ENCODE measurements at places on chromosomes 2 and 18. TPM values are rescaled to one million over a fixed set of nuclear protein-coding genes. Genes with fewer than 3 reads are reported as not detected.

- DNase-seq, result no peak
Measured at GRCh38 chr2:32900246-32900973, 46.3 kb upstream of the LTBP1 start.

ABCG5 gene
- total RNA-seq, result not detected

- DNase-seq, result no peak
Measured at GRCh38 chr2:157261199-157261782, 3.8 kb downstream of the GALNT5 start.

- no peak for DNase-seq
Measured at GRCh38 chr2:224156436-224156835, 117.3 kb upstream of the SERPINE2 start.

- DNase-seq, result no peak
Measured at GRCh38 chr2:15986068-15986560, 45.8 kb downstream of the MYCN start.

TUBA4B gene
- not detected for total RNA-seq

ANKRD53 gene
- total RNA-seq, result 17.6 TPM

DNA sequence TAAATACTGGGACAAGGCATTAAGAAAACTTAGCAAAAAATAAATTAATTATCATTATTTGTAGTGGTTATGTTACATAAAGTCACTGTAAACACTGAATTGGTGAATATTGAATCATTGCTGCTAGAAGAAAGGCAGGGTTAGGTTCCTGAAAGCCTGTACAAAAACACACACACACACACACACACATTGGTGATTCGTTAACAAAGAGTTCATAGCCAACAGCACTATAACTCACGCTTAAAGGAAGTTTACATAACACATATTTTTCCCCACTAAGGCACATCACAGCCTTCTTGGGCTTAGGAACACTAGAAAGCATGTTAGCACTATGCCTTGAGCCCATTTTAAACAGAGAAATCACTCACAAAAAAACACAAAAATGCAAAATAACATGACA, 690.0 kb upstream of the PIK3C3 start:
- DNase-seq, result no peak

DYNAP gene
- total RNA-seq, result not detected

GRCh38 chr2:74728842-74729241, 74.8 kb downstream of the SEMA4F start:
- DNase-seq, result no peak

UGT1A7 gene
- 0.80 TPM for total RNA-seq

MAIP1 gene
- total RNA-seq, result 19.3 TPM

GRCh38 chr2:71460595-71461303, 7.4 kb downstream of the DYSF start:
- no peak for DNase-seq

GRCh38 chr18:59617468-59617932, 79.7 kb downstream of the CCBE1 start:
- DNase-seq, result no peak

RAPGEF4 gene
- 10.4 TPM for total RNA-seq

IL37 gene
- total RNA-seq, result not detected

DNA sequence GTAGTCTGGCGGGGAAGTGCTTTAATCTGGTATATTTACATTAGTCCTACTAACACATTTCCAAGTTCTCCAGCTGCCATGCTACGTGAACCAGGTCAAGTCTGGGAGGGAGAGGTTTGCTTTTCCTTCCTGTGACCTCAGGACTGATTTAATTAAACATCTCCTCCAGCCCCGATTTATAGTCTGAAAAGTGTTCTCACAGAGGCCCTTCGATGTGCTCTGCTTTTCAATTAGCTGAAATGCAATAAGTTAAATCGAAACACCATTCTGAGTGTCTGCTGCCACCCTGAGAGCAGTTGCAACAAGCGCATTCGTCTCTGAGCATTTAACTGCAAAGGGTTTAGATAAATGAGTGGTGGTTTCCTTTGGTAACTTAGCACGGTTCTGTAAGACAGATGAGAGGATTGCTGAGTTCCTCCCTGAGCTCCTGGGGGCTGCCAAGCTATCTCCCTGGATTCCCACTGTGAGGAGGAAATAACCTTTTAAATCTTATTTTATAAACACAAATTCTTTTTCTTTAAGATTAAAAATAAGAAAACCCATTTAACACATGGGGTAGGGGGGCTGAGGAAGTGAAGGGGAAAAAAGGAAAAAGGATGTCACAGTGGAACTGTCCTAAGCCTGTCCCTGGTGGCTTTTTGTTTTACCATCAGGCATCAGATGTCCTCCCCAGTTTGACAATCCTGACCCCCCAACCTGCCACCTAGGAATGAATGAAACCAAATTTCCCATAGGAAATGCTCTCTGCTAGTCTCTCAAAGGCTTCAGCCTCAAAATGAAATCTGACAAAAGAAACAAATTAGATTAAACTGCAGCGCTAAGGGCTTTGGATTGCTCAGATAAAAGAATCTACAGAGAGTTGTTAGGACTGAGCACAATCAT, 56.5 kb upstream of the CREB1 start:
- DNase-seq, result no peak

SLC9A2 gene
- total RNA-seq, result not detected

- DNase-seq, result no peak
Measured at GRCh38 chr2:43464590-43464989, 131.2 kb downstream of the THADA start.

DYSF gene
- 54.1 TPM for total RNA-seq

DNA sequence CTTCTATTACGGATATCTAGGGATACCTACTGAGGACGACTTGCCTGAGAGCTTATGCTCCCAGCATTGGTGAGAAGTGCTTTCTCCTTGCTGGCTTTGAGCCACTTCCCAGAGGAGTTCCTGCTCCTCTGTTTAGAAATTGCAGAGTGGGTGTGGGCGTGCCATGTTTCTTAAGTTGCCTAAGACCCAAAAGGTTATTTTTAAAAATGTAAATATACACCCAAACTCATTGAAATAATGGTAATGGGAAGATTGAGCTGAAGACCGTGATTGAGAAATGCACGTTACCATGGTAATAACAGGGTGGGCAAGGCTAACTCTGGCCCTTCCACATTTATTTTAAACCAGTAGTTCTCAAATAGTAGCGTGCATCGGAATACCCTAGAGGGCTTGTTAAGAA, 17.2 kb upstream of the TMEM200C start:
- no peak for DNase-seq

GRCh38 chr2:187875261-187876141, 321.3 kb upstream of the TFPI start:
- no peak for DNase-seq

GRCh38 chr2:227472265-227473121, 537 bp downstream of the AGFG1 start:
- no peak for DNase-seq

CCDC148 gene
- 0.35 TPM for total RNA-seq

ALPP gene
- total RNA-seq, result not detected

B3GNT7 gene
- total RNA-seq, result 3.9 TPM

DNA sequence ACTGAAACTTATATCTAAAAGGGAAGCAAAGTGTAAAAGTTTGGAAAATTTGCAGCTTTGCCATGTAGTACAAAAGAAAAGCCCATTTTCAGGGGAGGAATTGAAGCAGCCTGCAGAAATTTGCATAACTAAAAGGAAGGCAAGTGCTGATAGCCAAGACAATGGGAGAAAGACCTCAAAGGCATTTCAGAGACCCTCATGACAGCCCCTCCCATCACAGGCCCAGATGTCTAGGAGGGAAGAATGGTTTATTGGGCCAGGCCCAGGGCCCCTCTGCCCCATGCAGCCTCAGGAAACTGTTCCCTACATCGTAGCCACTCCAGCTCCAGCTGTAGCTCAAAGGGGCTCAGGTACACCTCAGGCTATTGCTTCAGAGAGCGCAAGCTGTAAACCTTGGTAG, 14.4 kb upstream of the WDR75 start:
- DNase-seq, result no peak

CIB4 gene
- total RNA-seq, result not detected

- no peak for DNase-seq
Measured at GRCh38 chr2:137183206-137183898, 418.0 kb downstream of the THSD7B start.

DNA sequence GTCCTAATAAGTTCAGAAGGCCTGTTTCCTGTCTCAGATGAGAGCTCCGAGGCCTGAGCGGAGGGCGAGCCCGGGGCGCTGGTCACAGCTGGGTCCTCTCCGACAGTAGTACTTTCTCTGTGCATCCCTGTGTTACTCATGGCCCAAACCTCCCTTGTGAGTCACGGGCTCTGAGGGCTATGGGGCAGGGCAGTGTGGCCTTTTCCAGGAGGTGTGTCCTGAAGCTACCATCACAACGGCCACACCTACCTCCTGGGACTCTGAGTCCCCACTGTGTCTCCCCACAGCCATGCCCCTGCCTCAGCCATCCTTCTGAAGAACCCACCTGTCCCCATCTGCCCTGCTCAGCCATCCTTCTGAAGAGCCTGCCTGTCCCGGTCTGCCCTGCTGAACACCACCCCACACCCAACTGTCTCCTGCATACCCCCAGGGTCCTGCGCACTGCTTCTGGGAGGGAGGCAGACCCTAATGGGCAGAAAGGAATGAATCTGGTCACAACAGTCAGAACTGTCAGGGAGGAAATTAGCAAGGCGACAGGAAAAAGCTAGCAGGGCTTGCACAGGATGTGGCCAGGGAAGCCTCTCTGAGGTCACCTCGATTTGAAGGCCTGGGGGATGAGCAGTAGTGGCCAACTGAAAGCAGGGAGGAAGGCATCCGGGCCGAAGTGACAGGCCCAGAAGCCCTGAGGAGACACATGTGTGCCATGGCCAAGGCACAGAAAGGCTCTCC, 145.4 kb upstream of the RIOK3 start:
- DNase-seq, result no peak

DNA sequence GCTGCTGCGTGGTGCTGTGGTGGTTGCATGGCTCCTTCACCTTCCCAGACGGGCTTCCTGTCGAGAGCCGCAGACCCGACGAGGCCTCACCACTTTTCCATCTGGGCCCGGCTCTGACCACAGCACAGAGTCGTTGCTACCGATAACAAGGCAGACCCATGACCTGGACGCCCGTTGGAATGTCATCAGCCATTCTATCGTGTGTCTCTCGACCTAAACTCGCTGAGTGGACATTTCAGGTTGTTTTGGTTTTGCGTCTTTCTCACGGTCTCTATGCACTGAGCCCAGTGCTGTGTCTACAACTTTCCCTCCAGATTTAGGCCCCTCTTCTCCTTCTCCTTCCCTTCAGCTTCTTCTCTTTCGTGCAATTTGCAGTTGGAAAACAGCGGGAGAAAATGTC, 204.7 kb upstream of the TPO start:
- DNase-seq, result no peak

NAT8 gene
- not detected for total RNA-seq

DNA sequence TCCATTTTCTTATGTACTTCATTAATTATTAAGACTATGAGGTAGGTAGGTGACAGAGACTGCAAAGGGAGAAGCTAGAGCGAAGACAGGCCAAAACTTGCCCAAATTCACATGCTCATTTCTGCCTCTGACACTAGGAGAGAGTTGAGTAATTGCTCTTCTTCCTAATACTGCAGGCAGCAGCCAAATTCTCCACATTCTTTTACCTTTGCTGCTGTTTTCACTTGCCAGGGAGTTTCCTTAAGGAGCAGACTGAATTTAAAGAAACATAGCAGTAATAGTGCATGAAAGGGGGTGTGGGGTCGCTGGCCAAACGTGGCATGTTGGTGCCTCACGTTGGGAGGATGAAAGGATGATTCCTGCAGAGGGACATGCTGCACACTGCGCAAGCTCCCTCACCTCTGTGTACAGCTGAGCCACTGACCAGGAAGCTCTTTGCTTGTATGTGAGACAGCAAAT, 12.3 kb downstream of the CRIM1 start:
- DNase-seq, result no peak

GRCh38 chr2:70688427-70688826, 79.6 kb downstream of the ADD2 start:
- DNase-seq, result no peak

- DNase-seq, result no peak
Measured at GRCh38 chr18:74590671-74591070, 7.0 kb upstream of the ZNF407 start.

DNA sequence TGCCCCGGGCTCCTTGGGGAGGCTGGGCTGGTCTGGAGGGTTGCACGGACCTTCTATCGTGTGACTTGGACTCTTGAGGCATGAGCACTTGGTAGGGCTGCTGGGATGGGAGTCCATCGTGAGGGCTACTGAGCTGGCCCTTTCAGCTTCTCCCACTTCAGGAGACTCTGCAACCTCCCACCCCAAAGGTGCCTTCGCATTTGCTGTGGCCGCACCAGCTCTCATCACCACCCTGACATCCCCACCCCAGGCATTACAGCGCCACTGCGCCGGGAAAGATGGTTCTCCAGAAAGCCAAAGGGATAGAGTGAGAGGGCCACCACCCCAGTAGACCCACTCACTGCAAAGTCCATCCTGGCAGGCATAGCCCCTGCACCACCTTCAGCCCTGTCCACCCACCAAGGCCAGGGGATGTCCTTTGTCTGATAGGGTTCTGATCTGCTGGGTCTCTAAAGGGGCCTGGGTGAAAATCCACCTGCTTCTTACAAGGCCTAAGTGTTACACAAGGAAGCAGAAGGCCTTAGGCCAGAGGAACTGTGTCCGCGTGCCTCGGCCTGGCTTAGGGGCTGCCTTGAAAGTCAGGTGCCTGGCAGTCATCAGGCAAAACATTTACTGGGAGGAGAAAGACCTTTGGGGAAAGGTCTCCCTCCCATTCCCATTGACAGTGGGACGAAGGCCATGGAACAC, 5.1 kb downstream of the EHD3 start:
- DNase-seq, result peak; percentile 88
